ENCODE measurements at places on chromosomes 7 and 10.

DNA sequence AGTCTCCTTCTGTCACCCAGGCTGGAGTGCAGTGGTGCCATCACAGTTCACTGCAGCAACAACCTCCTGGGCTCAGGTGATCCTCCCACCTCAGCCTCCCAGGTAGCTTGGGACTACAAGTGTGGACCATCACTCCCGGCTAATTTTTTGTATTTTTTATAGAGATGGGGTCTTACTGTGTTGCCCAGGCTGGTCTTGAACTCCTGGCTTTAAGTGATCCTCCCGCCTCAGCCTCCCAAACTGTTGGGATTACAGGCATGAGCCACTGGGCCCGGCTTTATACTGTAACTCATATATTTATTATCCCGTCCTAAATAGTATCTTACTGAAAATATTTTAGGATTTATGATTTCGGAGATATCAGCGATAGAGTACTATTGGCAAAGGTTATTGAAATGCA is 10.9 kb downstream of the EIF4H start:
- DNase-seq: no peak

DNA sequence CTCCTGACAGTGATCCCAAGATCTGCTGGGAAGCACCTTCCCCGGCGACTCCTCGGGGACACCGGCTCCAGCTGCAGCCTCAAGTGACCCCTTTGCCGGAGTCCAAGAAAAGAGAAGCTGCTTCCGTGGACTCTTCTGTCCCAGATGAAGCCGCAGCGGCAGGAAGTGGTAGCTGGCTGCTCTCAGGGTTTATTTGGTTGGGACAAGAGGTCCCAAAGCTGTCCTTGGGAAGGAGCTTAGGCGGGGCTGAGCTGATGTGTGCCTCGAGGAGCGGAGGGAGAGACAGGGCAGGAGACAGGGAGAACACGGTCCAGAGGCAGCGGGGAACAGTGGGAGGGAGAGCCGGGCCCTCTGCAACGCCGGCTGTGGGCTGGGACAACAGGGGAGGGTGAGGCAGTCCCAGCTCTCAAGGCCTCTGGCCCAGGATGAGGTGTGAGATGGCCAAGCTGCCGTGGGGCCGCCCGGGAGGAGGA is 13.1 kb upstream of the FAM20C start:
- no peak for DNase-seq

GRCh38 chr7:20828947-20829346 is 42.3 kb upstream of the SP8 start:
- DNase-seq: no peak

GRCh38 chr7:81487516-81487915 is 282.3 kb downstream of the HGF start:
- DNase-seq: no peak

GRCh38 chr10:30812018-30812851 is 182.7 kb upstream of the LYZL2 start:
- peak; percentile 20 for DNase-seq

DNA sequence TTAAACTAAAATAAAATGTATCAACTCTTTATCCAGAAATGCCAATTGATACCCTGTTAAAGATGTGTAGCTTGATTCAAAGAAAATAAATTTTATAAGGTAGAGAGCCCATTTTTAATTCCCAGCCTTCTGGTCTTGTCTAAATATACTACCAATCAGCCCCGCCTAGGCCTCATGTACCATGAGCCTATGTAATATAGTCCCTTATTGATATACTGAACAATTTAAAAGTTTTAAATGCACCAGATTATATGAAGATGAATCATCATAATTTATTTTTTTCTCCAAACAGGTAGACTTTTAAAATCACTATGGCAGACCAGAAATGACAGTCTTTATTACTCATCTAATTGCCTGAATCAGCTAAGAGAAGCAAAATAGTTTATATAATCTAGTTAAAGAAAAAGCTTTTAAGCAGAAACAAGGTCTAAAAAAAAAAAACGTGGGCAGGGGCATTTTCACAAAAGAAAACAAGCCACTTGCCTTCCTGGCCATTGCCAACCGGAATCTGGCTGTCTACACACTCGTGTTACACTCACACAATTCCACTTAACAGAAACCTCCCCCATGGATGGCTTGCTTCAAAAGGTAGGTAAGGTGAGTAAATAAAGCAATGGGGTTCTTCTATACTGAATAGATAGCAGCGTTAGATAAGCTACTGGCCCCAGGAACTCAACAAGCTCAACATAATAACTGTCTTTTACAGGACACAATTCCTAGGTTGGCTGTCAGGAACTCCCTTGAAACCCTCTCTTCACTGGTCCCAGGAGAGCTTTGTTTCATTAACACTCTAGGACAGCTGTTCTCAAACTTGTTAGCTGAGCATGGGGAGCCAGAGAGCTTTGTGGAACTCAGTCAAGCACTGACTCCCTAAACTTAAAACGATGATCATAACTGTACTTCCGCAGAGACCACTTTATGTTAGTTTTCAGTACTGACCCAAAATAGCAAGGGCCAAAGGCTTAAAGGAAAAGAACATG is 37.2 kb downstream of the RAPGEF5 start:
- no peak for DNase-seq

Data from hippocampal formation (tissue), 2 donors.